ENCODE measurements at places on chromosomes 6 and 20.

- no peak overlapping the region for H3K4me3 ChIP-seq
- DNase-seq, result no peak
- peaks cover 11% of the 10 kb centered on the region for H3K4me1 ChIP-seq
- H3K36me3 ChIP-seq, result no peaks in the 10 kb centered on the region
These were observed 171.0 kb downstream of the QRSL1 start for GRCh38 chr6:106800379-106800778.

DNA sequence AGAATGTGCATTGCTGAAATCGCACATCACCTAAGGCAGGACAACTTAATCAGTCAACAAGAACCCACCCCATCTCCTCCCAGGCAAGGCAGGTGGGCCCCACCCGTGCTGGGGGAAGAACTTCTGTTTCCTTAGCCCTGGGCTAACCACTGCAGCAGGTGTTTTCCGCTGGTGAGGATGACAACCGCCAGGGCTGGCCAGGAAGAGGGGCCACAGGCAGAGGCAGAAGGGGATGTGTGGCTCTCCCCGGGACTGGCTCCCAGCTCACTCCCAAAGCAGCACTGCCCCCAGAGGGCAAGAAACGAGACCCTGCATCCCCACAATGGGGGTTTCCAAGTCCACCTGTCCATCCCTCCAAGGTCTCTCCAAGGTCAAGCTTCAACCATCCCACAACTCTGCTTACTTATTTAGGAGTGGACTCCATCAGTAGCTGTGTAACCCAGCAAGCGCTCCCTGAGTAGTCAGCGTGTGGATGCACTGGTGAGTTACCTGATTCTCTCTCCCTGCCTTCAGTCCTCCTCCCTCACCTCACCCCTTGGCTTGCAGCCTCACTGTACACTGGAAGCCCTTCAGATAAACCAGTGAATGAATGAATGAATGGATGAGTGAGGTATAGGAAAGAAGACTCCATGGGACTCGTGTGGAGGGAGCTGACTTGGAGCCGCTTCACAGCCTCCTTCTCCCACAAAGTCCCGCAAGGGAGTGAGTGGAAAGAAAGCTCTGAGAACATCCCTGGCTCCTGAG is 168.2 kb upstream of the CST7 start:
- no peaks in the 10 kb centered on the region for H3K36me3 ChIP-seq
- H3K4me3 ChIP-seq, result no peak overlapping the region
- no peaks in the 10 kb centered on the region for H3K4me1 ChIP-seq
- no peak for DNase-seq
- no peaks in the 10 kb centered on the region for H3K27me3 ChIP-seq

- DNase-seq, result no peak
- no peaks in the 10 kb centered on the region for H3K36me3 ChIP-seq
- no peaks in the 10 kb centered on the region for H3K27me3 ChIP-seq
- 0 out of 2 replicates have a peak, but pooled peaks cover 2% of the 10 kb centered on the region for H3K4me1 ChIP-seq
- H3K4me3 ChIP-seq, result no peak overlapping the region
- no peak overlapping the region for H3K27ac ChIP-seq
These were observed 270.9 kb upstream of the SPTLC3 start for GRCh38 chr20:12737900-12738299.

GRCh38 chr6:5979650-5980420 is 26.9 kb downstream of the NRN1 start:
- DNase-seq, result no peak
- H3K4me3 ChIP-seq, result no peak overlapping the region
- no peaks in the 10 kb centered on the region for H3K36me3 ChIP-seq

- no peaks in the 10 kb centered on the region for H3K27me3 ChIP-seq
- no peak overlapping the region for H3K27ac ChIP-seq
- H3K4me3 ChIP-seq, result no peak overlapping the region
- no peaks in the 10 kb centered on the region for H3K36me3 ChIP-seq
- DNase-seq, result no peak
These were observed 78.7 kb downstream of the DLL1 start for GRCh38 chr6:170212051-170212756.

- H3K4me3 ChIP-seq, result no peak overlapping the region
- no peaks in the 10 kb centered on the region for H3K36me3 ChIP-seq
- no peaks in the 10 kb centered on the region for H3K27me3 ChIP-seq
- no peaks in the 10 kb centered on the region for H3K4me1 ChIP-seq
- no peak for DNase-seq
These were observed 373.9 kb upstream of the SYNCRIP start for GRCh38 chr6:86016567-86016966.

DNA sequence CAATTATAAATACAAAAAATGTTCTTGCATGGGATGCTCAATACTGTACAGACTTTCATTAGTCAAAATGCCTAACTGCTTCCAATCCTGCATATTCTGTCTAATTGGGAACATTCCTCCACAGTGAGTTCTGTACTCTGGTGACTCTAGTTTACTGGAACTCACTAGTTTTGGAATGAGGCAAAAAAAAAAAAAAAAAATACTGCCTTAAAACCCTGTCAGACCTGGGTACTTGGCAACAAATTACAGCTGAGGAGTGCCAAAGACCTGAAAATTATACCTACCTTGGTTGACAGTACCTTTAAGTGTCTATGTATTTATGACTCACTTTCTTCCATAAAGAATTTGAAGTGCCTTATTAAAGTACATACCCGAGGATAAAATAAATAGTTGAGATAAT is 276.7 kb downstream of the FARS2 start:
- DNase-seq, result no peak
- no peaks in the 10 kb centered on the region for H3K4me1 ChIP-seq

DNA sequence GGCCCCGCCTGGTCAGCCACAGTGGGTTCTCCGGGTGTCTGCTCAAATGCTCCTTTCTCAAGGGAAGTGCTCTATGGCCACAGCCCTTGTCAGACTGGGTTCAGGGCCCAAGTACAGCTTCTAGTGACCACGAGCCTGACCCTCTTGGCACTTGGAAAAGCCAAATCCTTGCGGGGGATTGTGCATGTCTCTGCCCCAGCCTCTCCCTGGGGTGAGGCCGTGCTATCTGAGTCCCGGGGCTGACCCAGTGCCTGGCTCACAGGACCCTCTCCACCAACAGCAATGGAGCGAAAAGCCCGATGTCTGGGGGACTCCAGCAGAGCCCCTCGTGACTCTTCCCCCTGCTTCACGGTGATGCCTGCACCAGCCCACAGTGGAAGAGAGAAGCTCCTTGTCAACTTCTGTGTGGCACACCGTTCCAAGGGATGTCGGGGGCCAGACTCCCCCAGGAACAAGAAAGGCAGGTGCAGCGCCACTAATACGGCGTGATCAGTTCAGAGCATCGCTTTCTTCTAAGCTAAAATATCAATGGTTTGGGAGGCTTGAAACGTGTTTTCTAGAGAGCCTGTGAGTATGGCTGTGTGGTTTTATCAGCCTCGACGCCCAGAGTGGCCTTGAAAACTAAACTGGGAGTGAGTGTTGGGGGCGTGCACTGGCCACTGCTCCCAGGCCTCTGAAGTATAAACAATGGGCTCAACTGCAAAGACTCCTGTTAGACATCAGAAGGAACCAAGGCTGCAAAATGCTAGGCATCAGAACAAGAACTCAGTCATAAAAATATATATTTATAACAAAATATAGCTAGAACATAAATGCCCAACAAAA is 51.9 kb downstream of the DLL1 start:
- H3K27me3 ChIP-seq, result no peaks in the 10 kb centered on the region
- DNase-seq, result no peak
- no peaks in the 10 kb centered on the region for H3K36me3 ChIP-seq
- H3K4me1 ChIP-seq, result peaks cover 3% of the 10 kb centered on the region
- no peak overlapping the region for H3K27ac ChIP-seq

DNA sequence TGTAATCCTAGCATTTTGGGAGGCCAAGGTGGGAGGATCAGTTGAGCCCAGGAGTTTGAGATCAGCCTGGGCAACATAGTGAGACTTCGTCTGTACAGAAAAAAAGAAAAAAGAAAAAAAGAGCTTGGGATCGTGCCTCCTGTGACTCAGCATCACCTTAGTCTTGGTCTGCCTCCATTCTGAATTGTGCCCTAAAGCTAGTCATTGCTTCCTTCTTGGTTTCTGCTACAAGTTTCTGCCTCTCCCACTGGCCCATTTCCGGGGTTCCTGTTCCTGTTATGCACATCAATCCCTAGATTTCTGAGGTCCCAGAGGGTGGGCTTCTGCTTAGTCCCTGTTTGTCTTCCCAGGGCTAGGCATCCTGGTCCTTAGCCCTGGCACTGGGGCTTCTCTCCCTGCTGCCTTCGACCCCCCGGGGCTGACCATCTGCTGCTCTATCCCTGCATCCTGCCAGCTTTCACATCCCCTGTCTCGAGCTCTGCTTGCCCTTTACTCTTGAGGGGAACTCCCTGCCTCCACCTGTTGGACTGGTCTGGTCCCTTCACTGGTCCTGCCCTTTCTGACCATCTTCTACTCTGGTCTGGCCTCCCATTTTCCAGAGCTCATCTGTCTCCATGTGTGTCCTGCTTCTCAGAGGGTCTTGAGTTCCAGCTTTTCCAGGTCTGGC is 77.5 kb upstream of the ESR1 start:
- no peak overlapping the region for H3K27ac ChIP-seq
- no peaks in the 10 kb centered on the region for H3K27me3 ChIP-seq
- no peaks in the 10 kb centered on the region for H3K4me1 ChIP-seq
- DNase-seq, result no peak
- H3K36me3 ChIP-seq, result no peaks in the 10 kb centered on the region

DNA sequence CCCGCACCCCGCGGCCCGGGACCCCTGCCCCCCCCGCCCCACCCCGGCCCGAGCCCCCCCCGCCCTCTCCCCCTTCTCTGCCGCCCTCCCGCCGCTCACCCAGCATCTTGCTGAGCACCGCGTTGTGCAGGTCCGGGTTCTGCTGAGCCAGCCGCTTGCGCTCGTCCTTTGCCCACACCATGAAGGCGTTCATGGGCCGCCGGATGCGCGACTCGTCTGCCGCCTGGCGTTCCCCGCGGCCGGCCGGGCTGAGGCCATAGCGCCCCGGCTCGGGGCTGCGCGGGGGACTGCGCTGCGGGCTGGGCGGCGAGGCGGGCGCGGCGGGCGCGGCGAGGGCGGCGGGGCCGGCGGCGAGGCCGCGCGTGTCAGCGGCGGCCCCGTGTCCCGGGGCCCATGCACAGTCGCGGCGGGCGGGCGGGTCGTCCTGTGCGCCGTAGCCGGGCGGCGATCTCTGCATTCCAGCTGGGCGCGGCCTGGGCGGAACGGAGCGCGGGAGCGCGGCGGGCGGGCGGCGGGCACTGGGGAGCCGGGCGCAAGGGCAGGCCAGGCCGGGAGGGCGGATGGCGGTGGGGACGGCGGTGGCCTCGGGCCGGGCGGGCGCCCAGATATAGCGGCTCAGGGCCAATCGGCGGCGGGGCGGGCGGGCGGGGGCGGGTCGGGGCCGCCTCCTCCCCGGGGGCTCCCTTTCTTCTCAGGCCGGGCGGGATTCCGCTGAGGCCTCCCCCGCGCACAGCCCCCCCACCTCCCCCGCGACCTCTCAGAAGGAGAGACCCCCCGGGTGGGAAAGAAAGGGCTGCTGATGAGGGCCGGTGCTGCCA is at the start of gene SOX18:
Gene SOX18 (minus strand): TSS at position 580 of the 818 bp plus-strand sequence. CDS start 123 bp downstream, at position 457.
- H3K27me3 ChIP-seq, result peaks cover 24% of the 10 kb centered on the region
- H3K36me3 ChIP-seq, result no peaks in the 10 kb centered on the region
- peak within 1 kb of the TSS; percentile 24 for H3K4me3 ChIP-seq

DNA sequence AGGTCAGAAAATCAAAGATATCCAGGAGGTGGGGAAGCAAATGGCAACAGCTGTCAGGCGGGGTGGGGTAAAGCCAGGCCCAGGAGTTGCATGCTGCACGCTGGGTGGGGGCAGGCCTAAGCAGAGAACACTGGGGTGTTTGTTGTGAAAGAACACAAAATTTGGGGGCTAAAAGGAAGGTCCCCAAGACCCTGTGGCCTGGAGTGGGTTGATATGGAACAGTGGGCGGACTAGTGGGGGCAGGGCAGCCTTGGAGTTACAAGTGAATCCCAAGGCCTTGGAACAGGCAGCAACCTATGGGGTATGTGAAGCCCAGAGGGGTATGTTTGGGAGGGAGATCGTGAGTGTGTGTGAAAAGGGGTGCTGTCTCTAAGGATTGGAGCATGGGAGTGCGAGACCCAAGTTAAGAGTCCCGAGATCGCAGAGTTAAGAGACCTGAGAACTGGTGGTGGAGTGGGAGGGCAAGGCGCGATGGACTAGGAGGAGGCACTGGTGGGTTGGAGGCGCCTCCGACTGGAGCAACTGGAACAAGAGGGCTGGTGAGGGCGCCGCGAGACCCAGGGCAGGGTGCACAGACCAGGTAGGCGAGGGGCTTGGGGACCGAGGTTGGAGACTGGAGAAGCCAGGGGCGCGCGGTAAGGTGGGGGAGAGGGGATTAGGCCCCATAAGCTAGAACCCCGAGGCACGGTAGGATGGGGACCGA is 658 bp downstream of the CUL7 start:
- H3K27me3 ChIP-seq, result no peaks in the 10 kb centered on the region
- peak overlapping the region; percentile 53 for H3K4me3 ChIP-seq
- no peak overlapping the region for H3K27ac ChIP-seq
- H3K36me3 ChIP-seq, result peaks cover 12% of the 10 kb centered on the region
- DNase-seq, result no peak

DNA sequence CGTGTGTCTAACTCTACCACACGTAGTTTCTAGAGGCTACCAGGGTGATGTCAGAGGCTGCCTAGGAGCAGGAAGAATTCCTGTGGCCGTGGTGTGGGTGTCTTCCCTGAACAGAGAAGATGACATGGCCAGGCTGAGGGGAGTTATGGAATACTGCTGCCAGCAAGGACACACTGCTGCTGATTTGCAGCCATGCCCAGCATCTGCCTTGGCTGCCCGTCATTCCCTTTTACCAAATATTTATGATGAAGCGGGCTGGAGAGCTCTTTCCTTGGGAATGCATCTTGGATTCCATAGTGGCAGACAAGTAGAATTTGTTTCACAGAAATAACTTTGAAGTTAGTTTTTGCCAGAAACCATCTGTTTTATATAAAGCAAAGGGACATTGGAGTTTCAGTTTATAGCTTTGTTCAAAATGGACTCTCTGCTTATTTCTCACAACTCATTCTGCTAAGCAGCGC is 80.8 kb upstream of the VSTM2L start:
- H3K27ac ChIP-seq, result no peak overlapping the region
- DNase-seq, result no peak
- no peaks in the 10 kb centered on the region for H3K27me3 ChIP-seq
- no peak overlapping the region for H3K4me3 ChIP-seq
- H3K4me1 ChIP-seq, result no peaks in the 10 kb centered on the region
